Eye (tissue), 1 donor: ENCODE measurements at places on chromosomes 6 and 20.
A peak's percentile ranks its signal among the peaks of the same experiment; 100 is the strongest.

- no peak for DNase-seq
Observed at GRCh38 chr20:1441133-1441532, 25.5 kb downstream of the NSFL1C start.

DNA sequence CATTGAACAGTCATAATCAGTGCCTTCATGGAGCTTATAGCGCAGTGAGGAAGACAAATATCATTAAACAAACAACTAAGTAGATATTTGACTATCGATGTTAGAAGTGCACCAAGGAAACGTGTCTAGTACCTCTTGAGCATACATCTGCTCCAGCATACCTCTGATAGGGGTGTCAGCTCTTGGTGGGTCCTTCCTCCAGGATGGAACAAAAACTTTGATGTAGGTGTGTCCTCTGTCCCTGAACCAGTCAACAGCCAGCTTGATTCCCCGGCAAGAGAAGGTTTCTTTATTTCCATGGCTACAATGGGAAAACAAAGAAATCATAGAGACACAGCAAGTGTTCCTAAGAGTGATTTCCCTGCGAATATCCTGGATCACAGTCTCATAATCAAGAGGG lies 23.1 kb downstream of the ZC3H12D start:
- no peak for DNase-seq

DNA sequence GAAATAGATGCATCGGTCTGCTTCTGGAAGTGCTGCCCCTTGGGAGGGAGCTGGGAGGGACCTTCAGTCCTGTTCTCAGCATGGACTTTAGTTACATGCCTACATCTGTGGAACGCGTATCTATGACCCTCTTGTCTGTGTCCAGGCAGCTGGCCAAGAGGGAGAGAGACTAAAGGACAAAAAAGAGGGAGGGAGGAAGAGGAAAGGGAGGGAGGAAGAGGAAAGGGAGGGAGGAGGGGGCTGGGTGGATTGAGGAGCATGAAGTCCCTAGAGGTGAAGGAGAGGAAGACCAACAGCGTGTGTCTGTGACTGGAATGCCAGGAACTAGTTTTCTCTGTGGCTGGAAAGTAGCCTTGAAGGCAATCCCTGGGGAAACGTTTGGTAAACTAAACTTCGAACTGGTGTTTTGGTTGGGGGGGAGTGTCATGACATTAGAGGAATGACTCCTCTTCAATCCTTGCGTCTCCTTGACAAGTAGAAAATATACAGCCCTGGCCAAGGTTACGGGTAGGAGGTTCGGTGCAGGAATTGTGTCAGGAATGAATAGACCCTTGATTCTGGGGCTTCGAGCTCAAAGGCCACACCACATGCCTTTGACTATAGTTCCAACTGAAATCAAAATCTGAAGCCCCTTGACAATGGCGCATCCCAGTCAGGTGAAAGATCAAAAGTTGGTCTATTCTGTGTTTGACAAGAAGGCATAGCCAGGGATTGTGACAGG lies 52.0 kb upstream of the PLEKHG1 start:
- peak; percentile 47 for DNase-seq

DNA sequence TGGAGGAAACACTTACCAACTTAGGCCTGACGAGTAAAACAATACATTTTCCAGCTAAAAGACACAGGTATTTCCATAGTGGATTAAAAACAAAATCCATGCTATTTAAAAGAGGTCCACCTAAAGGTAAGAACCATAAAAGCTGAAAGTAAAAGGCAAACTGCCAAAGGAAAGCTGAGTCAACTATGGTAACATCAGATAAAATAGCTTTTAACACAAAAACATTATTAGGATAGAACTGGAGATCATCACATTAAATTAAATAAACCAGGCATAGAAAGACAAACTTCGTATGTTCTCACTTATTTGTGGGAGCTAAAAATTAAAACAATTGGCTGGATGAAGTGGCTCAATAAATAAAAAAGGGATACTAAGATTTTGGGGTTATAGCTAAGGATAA lies 166.8 kb upstream of the SLC22A16 start:
- no peak for DNase-seq

DNA sequence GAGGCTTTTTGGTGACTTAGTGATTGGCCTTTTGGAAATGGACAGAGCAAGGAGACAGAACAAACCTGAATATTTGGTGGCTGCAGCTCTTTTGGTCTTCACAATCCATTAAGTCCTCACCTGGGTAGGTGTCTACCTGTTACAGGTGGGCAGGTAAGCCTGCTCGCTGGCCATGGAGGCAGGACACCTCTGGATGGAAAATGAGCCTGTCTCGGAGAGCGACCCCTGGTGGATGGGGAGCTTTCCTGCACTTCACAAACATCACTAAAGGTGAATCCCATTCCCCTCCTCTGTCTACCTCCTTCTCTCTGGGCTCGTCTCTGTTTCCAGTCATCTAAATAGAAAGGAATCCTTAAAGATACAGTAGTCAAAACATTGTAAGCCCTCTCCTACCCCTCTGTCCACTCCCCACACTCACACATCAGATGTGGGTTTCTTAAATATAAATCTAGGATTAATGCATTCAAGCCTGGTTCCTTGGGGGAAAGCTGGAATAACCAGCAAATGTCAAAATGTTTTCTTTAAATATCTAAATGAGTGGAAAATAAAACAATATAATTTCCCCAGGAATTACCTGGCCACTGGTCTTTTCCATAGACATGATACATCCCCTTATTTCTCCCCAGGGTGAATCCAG lies 304.9 kb downstream of the CDH26 start:
- DNase-seq, result no peak

GRCh38 chr6:67535946-67536345 lies 1099.1 kb upstream of the ADGRB3 start:
- DNase-seq, result no peak

DNA sequence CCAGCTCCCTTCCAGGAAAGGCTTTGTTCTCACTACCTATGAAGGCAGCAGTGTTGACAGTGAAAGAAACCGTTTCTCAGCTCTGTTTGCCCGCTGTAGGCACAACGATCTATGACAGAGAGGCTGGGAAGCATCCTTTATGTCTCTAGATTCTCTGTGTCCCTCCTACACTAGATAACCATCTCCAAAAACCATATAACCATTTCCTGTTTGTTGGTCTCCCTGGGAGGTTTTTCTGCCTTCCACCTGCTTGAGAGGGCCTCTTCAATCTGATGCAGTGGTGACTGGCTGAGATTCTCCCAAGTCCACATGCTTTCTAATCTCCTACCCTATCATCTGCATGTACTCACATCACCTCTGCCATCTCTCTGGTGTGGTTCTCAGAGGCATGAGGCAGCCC lies 32.0 kb upstream of the TMEM217 start:
- DNase-seq, result no peak

GRCh38 chr6:46420921-46421638 lies 70.2 kb downstream of the RCAN2 start:
- no peak for DNase-seq

DNA sequence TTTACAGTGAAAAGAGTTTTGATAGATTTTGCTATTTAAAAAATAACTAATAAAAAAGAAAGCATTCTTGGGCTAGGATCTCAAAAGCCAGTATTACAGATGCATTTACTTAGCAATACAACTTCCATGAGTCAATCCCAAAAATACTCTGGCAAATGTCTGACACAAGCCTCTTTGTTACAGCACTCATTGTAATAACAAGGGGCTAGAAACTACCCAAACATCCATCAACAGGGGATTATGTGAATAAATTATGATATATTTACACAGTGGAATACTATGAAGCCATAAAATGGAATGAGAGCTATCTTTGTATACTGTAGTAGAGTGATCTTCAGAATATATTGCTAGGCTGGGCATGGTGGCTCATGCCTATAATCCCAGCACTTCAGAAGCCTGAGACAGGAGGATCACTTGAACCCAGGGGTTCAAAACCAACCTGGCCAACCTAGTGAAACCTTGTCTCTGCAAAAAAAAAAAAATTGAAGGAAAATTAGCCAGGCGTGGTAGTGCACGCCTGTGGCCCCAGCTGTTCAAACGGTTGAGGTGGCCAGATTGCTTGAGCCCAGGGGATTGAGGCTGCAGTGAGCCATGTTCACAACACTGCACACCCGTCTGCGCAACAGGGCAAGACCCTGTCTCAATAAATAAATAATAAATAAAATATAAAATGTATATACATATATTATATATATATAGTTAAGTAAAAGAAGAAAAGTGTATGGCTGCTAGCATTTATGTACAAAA lies 34.7 kb upstream of the TOP1 start:
- no peak for DNase-seq

- DNase-seq, result no peak
Observed at GRCh38 chr20:1707588-1708449, 50.2 kb upstream of the SIRPG start.

GRCh38 chr6:51129043-51129442 lies 310.4 kb downstream of the TFAP2B start:
- DNase-seq, result no peak

DNA sequence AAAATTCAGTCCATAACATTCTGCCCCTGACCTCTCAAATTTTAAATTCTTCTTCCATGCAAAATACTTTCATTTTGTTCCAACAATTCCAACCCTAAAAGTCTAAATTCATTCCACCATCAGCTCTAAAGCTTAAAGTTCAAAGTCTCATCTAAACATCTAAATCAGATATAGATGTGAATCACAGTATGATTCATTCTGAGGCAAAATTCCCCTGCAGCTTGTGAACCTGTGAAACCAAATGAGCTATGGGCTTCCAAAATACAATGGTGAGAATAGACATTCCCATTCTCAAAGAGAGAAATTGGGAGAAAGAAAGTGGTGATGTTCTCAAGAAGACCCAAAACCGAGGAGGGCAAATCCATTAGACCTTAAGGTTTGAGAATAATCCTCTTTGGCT lies 309.8 kb downstream of the HIVEP2 start:
- DNase-seq, result no peak

DNA sequence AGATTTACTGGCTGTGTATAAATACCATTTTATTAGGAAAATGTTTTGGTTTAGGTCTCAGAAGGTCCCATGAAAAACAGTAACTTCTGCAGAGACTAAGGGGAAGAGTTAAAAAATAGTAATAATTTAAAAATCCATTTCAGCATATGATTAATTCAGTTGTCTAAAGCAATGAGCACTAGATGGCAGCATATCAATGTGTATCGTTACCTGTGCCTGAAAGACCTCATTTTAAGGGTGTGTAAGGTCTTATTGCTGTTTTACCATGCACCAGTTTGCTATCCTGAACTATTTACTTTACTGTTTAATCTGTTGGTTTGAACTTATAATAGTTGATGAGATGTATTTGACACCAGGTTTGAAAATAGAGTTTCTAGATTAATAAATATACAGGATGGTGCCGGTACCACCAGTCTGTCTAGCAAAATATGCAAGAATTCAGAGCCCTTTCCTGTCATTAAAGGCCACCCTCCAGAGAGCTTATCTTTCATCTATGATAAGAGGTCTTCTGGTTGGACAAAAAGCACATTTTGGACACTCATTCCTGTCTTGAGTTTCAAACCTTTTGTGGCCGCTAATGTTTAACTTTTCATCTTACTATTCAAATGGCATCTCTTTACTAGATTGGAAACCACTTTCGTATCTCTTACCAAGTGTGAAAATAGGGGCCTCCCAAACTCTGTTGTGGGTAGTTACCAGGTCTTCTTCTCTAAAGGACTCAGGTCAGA lies 8.9 kb upstream of the AHI1 start:
- DNase-seq, result peak; percentile 67

DNA sequence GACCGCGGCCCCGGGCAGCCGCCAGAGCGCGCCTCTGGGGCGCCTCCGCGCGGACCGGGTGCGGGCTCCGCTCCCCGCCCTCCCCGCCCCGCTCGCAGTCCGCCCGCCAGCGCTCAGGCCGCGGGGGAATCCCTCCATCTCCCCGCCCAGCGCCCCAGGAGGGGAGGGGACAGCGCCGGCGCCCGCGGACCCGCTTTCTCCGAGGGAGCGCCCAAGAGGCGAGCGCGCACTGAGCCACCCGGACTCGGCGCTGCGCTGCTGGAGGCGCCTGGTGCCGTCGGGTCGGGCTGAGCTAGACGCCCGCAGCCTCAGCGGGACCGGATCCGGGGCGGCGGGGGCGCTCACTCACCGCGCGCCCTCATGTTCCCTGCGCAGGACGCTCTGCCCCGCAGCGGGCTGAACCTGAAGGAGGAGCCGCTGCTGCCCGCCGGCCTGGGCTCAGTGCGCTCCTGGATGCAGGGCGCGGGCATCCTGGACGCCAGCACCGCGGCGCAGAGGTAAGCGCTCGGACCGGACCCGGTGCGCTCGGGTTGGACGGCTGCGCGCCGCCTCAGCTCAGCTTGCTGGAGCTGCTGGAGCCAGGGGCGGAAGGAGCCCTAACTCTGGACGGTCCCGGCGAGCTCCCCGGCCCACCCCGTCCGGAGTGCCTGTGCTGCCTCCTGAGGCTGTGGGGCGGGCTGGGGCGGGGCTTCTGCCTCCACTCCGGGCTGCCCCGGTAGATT lies 867 bp downstream of the EBF4 start:
- DNase-seq, result peak; percentile 75

DNA sequence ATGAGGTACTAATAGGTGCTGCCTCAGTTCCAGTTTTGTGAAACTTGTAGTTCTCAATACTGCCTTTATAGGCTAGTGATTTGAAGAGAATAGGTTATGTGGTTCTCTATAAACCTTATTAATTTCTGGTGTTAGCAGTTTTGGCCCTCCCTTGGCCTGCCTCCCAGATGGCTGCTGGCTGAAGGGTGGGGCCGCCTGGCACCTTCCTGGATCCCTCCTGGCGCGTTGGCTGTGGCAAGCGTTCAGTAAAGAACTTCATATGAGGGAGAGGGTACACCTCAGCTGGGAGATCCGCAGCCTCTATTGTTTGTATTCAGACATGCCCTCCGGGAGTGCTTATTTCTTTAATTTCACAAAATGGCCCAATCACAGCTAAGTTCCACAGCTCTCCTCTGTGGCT lies 51.9 kb downstream of the FAM120B start:
- DNase-seq, result no peak

- no peak for DNase-seq
Observed at GRCh38 chr6:131163886-131164285, 28.6 kb downstream of the AKAP7 start.

- no peak for DNase-seq
Observed at GRCh38 chr20:31811198-31811597, 8.0 kb upstream of the MYLK2 start.

DNA sequence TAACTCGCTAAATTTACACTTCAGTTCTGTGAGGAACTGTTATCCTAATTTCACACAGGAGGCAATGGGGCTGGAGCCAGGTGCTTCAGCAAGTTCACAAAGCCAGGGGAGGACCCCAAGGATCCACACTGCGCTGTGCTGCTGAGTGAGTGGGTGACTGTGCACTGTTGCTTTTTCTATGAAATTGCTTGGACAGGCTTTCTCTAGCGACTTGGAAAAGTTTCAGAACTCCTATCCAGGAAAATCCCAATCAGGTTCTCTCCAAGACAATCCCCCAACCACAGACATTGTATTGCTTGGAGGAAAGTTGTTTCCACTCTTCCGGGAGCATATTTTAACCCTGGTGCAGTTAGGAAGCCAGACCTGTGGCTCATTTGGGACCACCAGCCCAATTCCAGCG lies 175.9 kb upstream of the CST7 start:
- no peak for DNase-seq
